H9 (cell line): ENCODE measurements at places on chromosomes 12 and 14.

DNA sequence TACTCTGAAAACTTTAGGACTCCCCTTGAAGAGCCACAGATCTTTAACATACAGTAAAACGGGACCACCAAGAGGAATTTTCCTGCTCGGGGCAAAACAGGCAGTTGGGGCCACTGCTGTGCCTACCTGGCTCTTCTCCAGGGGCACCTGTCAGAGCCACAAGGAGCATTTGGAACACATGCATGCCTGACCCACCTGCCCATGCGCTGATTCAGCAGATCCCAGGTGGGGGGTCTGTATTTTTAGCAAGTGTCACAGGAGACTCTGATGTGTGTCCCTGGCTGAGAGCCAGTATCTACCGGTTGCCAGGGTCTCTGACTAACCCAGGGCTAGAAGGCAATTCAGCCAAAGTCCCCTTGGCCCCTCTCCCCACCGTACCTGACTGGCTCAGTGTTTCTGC, 6.5 kb downstream of the CTDSP2 start:
- DNase-seq, result no peak

DNA sequence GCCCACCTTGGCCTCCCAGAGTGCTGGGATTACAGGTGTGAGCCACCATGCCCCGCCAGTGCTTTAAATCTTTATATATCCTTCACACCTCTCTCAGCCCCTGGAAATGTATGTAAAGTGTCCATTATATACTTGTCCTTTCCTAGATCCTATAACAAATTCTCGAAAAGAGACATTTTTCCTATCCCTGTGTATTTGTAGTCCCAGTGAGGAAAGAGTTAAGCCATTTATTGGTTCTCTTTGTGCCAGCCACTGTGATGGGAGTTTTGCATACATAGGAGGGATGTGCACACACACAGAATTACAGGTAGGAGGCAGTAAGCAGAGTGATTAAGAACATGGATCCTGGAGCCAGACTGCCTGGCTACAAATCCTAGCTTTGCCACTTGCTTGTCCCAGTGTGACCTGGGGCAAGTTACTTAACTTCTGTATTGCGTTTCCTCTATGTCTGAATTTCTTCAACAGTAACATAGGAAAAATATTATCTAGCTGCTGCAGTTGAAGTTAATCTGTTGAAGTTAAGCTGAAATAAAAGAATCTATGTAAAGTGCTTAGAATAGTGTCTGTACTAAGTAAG, 2.1 kb upstream of the RABGGTA start:
- DNase-seq, result no peak

DNA sequence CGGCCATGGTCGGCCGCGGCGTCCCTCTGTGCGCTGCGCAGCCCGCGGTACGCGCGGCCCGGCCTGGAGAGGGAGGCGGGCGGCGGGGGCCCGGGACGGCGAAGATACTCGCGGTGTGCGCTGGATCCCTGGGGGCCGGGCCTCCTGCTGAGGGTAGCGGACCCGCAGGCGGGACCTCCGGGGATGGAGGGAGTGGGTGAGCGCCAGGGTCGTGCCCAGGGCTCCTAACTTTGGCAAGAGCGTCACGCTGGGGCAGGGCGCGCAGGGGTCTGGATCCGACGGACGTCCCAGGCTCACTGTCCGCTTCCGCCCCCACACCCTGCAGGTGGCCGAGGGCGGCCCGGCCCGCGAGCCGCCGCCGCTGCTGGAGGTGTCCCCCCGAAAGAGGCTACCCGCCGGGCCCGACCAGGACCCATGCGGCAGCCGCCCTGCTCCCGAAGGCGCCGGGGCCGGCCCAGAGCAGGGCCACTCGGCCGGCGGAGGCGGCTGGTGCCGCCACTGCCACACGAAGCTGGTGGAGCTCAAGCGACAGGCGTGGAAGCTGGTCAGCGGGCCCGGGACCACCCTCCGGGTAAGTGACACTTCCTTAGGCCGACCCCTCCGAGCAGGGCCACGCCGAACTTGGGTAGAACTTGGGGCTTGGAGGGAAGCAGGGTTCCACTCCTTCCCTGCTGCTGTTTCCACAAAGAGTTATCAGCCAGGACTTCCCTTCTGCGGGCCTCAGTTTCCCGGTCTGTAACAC, 502 bp downstream of the KIF26A start:
- DNase-seq, result no peak

- no peak for DNase-seq
Measured at GRCh38 chr12:14256121-14256520, 109.4 kb upstream of the ATF7IP start.
